ENCODE measurements at places on chromosomes 5 and 9. TPM values are rescaled to one million over a fixed set of nuclear protein-coding genes. Genes with fewer than 3 reads are reported as not detected.

Gene CETN3
- total RNA-seq = 15.7 TPM

Gene ZNF484
- total RNA-seq = 10.3 TPM

Gene PCDHGA12
- 0.70 TPM for total RNA-seq

DNA sequence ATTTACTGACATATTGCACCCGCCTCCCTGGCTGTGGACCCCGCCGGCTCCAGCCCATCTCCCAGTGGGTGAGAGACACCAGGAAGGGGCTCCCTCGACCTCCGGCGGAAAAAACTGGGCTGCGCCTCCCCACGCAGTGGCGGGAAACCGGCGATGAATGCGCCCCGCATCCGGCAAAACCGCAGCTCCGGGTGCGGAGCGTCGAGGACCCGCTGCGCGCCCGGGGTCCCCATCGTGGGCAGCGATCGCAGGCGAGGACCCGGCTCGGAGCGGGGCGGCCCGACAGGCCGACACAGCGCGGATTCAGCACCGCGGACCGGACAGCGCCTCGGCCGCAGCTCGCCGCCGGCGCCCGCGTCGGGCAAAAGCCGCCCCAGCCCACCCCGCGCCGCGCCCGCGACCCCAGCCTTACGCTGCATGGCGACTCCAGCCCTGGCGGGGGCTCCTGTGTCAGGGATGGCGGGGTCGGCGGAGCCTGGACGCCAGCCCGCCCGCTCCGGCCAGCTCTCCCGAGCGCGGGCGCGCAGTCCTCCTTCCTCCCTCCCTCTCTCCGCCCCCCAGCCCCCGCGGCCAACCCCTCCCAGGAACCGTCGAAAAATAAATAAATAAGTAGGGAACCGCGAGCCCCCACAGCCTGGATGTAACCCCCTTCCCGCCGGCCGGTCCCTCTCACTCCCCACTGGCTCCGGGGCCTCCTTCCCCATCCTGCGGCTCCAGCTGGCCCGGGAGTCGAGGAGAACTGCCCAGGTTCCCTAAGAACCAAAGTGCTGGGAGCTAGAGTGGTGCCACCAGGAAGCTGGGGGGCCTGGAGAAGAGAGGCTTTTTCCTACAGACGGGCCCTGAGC lies 3.1 kb downstream of the LHX3 start:
- DNase-seq = peak; percentile 69

GRCh38 chr9:118522093-118523028 lies 818.2 kb downstream of the TLR4 start:
- DNase-seq = peak; percentile 74

DNA sequence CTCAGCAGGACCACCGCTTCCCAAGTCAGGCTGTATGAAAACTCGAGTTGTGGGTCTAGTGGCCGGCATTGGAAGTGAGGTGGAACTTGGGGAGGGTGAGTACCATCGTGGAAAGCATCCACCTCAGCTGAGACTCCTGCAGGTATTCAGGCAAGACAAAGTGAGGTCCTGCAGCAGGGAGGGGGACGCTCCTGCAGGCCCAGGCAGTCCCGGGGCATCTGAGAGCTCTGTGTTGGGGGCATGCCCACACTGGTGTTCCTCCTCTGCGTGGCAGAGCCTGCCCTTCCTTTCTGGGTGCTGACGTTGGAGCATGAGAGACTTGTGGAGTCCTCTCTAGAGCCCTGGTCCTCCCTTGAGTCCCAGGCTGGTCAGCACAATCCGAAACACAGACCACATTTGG lies 187.7 kb downstream of the CACNA1B start:
- no peak for DNase-seq

DNA sequence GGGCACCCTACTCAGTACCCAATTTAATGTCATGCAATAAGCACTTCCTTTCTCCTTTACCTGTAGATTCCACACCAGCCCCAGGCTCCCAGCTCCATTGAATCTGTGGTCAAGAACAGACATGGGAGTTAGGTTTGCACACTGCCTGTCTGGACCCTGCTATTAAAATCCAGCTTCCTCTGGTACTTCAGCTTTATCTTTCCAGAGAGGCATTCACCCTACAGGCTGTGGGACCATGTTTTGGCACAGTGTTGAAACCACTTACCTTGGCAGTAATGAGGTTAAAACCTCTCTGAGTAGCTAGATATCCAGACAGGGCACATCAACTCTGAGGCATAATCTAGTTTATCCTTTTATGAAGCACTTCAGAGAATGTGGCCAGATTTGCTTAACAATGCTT lies 191.5 kb upstream of the PCSK5 start:
- no peak for DNase-seq

Gene LCN1
- total RNA-seq = not detected

DNA sequence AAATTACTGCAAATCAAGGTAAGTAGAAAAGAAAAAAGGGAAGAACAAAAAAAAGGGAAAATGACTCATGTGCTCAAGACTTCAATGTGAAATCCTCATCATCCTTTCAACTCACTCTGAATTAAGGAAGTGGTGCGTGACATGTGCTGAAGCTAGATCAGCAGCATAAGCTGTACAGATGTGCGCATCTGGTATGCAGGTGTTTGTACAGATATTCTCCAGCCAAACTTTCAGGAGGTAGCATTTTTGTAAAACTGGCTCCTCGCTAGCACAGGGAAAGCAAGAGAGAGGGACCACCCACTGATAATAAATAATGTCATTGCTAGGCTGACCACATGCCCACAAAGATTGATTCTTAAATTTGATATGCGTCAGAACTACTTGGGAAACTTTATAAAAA lies 253.9 kb upstream of the RGMB start:
- no peak for DNase-seq

Gene ORM2
- 52.0 TPM for total RNA-seq

DNA sequence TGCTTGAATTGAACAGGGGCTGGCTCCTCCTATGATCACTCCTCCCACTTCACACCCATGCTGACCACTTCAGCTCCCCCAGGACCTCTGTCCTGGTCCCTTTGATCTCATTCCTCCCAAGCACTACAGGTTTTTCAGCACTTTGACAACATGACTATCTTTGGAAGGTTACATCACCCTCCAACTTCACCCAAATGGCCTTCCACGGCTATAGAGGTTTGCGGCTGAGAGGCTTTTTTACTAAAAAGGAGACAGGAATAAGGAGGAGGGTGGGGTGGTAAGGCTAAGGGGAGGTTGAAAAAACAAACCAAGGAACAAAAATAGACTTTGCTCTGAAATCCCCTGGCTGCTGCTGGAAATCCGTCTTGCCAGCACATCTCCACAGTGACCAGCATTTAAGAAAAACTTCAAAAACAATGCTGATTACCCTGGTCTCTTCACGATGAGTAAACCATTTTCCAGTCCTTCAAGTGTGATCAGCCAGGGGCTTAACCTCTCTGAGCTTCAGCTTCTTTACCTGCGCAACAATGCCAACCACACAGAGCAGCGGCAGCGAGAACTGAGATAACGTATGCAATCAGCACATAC lies 102.7 kb downstream of the DPYSL3 start:
- DNase-seq = peak; percentile 38

Gene IFNA2
- total RNA-seq = not detected

DNA sequence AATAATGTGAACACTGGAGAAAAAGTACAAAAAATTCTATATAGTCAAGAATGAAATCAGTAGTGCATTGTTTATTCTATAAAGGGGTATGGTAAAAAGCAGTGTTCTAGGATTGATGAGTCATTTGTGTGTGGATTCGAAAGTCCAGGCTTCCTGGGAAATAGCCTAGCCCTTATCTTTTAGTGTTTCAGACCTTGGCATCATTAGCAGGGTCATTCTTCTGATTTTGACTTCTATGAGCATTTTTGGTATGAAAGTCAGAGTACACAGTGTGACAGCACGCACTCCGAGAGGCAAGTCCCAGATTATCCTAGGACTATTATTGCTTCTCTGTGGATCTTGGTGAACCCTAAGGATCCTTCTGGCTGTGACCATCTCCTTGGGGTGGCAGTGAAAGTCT lies 16.9 kb downstream of the PCSK5 start:
- peak; percentile 59 for DNase-seq

DNA sequence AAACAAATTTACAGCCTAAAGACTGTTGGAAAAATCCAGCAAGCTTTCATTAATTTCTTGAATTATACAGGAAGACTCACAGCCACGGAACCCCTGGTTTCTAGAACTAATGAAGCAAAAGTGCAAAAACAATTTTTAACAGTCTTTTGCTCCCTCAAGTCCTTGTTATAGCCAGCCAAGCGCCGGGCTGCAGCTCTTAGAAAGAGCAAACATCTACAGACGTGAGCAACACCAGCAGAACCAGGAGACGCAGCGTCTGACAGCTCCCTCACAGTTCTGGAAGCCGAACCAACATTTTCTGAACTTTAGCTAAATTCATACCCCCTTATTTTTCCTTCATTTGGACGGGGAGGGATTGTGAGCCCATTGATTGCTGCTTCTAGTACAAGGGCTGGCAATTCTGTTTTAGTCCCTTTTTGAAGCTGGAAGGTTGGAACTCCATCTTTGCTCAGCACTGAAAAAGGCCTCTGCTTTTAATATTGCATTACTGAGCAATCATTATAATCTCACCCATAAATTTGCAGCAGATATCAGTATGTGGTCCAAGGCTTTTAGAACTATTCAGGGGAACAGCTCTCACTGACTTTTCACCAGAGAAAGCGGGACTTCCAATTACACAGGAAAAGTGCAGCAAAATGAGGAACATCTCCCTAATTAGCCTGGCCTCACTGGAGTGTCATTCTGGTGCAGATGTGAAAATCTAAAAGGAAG lies 45.8 kb downstream of the AK8 start:
- DNase-seq = no peak

DNA sequence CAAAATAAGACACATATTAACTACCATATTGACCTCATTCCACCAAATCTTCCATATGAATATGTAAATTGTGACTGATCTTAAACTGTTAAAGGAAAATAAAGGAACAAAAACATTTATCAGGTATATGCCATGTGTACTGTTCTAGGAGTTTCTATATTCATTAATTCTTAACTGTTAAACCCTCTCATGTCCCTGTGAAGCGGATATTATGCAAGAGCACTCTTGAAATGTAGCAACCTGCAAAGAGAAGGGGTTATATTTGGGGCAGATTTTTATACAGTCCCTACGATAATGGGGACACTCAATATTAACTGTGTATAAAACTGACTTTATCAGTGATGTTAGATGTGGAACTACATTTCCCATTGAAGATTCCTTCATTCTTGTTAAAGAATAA lies 184.9 kb upstream of the OR13F1 start:
- no peak for DNase-seq

DNA sequence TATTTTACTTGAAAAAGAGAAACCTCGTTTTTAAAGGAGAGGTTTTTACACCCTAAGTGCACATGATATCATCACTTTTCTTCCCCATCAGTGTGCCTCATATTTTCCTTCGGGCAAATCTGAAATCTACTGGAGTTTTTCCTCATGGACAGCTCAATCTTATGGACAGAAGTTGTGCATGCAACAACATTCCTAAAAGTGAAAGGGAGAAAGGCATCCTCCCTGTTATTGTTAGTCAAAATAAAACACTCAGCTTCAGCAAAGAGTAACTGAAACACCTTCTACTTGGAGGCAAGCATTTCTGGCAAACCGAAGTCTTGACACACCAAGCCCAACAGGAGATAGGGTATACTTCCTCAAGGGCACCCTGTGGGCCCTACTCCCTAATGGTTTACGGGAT lies 217.9 kb downstream of the BNC2 start:
- DNase-seq = no peak

DNA sequence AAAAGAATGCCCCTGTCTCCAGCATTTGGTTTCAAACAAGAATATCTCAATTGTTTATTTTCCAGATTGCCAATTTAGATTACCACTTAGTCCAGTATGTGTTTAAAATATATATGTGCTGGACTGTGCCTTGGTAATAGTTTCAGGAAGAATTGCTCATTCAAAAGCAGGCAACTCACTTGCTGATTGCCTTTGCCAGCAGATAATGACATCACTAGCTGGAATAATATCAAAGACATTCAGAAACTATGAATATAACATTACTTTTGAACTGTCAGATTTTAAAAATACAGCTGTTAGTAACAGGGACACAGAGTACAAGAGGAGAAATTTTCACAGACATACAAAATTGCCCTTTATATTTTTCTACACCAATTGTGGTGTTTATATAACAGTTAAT lies 96.0 kb upstream of the ITGA2 start:
- DNase-seq = no peak

DNA sequence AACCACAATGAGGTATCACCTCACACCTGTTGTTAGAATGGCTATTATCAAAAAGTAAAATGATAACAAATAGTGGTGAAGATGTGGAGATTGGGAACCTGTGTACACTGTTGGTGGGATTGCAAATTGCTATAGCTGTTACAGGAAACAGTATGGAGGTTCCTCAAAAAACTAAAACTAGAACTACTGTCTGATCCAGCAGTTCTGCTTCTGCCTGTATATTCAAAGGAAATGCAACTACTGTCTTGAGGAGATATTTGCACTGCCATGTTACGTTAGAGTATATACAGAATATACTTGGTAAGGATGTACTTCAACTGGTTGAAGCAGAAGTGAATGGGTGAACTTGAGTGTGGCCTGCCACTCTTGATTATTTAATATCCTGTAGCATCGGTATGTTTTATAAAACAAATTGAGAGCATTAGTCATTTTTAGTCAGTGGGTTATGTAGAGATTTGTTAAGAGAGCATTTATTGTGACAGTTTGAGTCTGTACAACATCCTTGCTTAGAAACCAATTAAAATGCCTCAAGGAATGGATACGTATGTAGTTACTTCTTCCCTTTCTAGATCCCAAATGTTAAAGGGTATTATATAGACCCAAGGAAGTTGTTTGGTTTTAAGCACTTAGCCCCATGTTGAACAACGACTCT lies 37.5 kb downstream of the ZCCHC7 start:
- no peak for DNase-seq

- DNase-seq = no peak
Measured at GRCh38 chr9:14052359-14052758, 261.6 kb downstream of the NFIB start.

DNA sequence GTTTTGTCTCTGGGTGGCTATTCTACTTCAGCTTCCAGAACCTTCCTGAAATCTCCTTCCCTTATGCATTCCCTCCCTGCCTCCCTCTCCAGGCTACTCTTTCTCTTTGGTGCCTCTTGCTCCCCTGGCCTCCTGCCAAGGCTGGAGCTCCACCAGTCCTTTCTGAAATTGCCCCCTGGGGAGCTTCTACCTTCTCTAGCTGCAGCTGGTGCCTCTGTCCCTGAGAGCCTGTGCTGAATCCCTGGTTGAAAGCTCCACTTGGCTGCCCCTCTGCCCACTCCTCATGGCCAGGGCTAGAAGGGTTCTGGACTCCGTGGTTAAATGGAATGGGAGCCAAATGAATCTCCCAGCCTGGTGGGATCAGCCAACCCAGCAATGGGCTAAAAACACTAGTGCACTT lies 80.1 kb downstream of the COL15A1 start:
- peak; percentile 43 for DNase-seq

DNA sequence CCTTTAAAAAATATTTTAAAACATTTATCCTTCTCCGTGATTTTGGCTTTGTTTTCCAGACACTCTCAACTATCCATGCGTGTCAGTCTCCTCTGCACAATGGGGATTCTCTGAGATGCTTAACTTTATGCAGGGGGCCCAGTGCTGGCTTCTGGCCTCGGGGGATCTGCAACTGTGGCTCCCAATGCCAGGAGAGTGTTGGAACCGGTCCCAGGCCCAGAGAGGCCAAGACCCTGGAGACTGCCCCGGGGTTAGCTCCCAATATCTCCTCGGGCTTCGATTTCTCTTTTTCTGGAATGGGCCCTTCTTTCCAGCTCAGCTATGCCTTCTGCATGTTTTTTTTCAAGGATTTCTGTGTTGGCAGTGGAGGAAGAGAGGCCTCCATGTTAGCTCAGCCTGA lies 20.1 kb upstream of the SARDH start:
- no peak for DNase-seq
